ENCODE measurements at places on chromosomes 4 and X. TPM values are rescaled to one million over a fixed set of nuclear protein-coding genes. Genes with fewer than 3 reads are reported as not detected.

- no peaks in the 10 kb centered on the region for H3K27me3 ChIP-seq
- no peak overlapping the region for H3K27ac ChIP-seq
- H3K4me3 ChIP-seq: no peak overlapping the region
- H3K36me3 ChIP-seq: peaks cover 2% of the 10 kb centered on the region
- peaks cover 6% of the 10 kb centered on the region for H3K4me1 ChIP-seq
- DNase-seq: no peak
Measured at GRCh38 chr4:31054295-31054694, 334.1 kb downstream of the PCDH7 start.

GRCh38 chrX:11458170-11458569 lies 165.0 kb downstream of the AMELX start:
- no peaks in the 10 kb centered on the region for H3K36me3 ChIP-seq
- no peaks in the 10 kb centered on the region for H3K27me3 ChIP-seq
- no peak overlapping the region for H3K27ac ChIP-seq
- H3K4me3 ChIP-seq: no peak overlapping the region
- H3K4me1 ChIP-seq: no peaks in the 10 kb centered on the region
- DNase-seq: no peak

Gene PDCL2
- total RNA-seq: not detected

Gene ARHGAP24
- 15.0 TPM for total RNA-seq

Gene UGT2B15
- total RNA-seq: 0.11 TPM
